Activated CD4-positive, CD25-positive, alpha-beta regulatory T cell treated with anti-CD3 and anti-CD28 coated beads, Interleukin-2, amount 50 U/mL, for 24 hours (primary cell): ENCODE measurements at places on chromosomes 7 and 10.

GRCh38 chr7:30406664-30407425, 71.7 kb downstream of the NOD1 start:
- ATAC-seq: no peak

DNA sequence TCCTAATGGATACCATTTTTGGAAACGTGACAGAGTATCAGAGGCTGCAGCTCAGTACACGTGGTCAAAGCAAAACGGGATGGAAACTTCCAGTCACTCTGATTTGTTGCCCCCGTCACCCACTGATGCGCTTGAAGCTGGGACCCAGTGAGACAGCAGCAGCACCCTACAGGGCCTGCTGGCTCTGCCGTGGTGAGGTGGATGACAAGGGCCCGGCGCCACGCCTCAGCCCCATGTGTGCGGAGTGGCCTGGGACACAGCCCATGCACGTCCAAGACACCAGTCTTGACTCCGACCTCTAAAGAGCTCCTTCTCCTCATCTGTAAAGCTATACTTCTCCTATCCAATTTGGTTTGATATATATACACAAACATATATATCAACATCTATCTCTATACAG, 39.0 kb downstream of the CLEC2L start:
- ATAC-seq: no peak

- ATAC-seq: no peak
Measured at GRCh38 chr7:37332243-37333016, 116.2 kb downstream of the ELMO1 start.

- ATAC-seq: no peak
Measured at GRCh38 chr7:85261336-85261735, 74.5 kb upstream of the SEMA3D start.

DNA sequence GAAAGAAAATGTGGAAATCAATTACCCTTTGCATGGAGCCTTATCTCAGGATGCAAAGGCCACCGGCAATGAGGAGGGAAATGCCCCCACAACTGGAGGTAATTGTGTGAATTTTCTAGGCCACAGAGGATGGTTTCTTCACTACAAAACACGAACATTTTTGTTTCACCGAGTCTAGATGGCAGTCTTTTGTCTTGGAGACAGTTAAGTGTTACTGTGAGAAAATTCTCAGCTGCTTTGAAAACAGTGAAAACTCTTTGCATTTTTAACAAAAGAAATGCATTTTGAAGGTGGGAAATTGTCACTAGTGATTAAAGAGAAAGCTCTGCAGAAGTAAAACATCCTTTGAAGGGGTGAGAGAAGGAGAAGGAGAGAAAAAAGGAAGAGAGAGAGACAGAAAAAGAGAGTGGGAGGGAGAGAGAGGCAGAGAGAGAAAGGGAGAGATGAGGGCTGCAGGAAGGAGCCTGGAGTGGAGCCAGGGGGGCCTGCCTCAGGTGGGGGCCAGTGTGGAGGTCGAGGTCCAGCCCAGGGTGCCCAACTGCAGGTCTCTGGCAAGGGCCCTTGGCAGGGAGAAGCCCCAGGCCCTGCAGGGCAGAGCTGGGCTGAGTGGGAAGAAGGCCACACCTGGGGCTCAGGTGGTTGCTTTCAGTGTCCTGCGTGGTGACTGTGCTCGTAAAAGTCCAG, 261.4 kb downstream of the ADARB2 start:
- no peak for ATAC-seq
